HAP-1 (cell line): ENCODE measurements at places on chromosomes 7 and 10.

DNA sequence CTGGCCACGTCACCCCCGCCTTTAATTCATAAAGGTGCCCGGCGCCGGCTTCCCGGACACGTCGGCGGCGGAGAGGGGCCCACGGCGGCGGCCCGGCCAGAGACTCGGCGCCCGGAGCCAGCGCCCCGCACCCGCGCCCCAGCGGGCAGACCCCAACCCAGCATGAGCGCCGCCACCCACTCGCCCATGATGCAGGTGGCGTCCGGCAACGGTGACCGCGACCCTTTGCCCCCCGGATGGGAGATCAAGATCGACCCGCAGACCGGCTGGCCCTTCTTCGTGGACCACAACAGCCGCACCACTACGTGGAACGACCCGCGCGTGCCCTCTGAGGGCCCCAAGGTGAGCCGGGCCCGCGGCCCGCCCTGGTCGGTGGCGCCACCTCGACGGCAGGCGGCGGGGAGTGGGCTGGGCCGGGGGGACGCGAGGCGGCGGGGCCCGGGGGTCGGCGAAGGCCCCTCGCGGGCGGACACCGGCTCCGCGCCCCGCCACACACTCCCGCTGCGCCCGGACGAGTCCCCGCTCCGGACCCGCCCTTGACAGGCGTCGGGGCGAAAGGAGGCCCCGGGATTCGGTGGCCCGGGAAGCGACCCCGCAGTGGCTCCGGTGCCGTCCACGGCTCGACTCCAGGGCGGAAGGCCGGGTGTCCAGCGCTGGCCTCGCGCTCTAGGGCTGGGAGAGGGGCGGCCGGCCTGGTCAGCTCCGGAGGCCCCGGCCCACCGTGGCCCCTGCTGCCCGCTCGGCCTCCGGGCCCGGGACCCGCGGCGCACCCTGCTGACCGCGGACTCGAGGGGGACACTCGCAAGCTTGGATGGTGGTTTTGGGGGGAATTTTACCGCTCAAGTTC lies 557 bp downstream of the BAG3 start:
- DNase-seq: peak; percentile 18

- no peak for DNase-seq
Observed at GRCh38 chr7:80596933-80597517, 41.4 kb upstream of the CD36 start.

- no peak for DNase-seq
Observed at GRCh38 chr10:21522631-21523406, 2.7 kb downstream of the SKIDA1 start.

DNA sequence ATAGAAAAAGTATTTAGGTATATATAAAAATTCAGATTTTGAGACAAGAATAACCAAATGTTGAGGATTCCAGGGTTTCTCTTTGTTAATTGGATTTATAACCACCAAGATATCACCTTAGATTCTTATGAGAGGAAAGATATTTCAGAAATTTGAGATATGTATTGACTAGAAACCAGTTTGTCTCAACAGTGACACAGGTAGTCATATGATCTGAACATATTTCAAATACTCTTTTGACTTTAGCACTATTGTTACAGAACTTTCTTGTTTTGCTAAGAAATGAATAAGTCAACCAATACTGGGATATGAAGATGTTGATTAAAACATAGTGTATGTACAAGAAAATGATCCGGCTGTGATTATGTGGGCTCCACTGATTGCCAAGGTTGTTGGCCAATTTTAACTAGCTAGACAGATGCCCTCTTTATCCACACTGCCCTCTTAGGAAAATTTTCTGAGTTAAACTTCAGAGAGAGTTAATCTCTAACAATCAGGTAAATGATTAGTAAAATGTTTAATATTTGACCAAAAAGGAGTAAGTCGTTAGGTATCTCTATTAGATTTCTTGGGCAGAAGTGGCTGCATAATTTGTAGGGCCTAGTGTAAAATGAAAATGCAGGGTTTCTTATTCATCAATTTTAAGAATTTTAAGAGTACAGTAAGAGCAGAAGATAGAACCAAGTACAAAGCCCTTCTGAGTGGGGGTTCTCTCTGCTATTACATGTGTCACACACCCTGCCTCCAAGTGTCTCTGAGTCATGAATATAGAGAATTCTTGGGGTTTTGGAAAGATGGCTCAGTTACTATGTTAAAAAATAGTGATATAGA lies 376.0 kb downstream of the TFEC start:
- no peak for DNase-seq

- DNase-seq: no peak
Observed at GRCh38 chr10:9012312-9012711, 957.8 kb downstream of the GATA3 start.

DNA sequence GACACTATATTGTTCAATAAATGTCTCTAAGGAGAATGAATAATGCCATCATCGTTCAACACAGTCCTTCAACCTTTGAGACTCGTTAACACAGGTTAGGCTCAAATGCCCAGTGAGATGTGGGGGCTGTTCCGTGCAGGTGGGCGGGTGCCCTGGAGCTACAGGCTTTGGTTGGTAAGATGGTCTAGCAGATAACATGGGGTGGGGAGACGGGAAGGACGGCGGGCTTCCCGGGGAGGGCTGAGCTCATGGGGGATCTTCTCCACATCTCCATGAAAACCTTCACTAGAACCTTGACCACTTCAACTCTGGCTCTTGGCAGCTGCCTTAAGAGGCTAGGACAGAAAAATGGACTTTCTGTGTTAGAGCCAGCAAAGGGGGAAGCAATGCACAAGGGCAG lies 134.1 kb upstream of the TCERG1L start:
- DNase-seq: no peak

GRCh38 chr10:106158241-106158640 lies 1006.3 kb downstream of the SORCS1 start:
- DNase-seq: no peak

DNA sequence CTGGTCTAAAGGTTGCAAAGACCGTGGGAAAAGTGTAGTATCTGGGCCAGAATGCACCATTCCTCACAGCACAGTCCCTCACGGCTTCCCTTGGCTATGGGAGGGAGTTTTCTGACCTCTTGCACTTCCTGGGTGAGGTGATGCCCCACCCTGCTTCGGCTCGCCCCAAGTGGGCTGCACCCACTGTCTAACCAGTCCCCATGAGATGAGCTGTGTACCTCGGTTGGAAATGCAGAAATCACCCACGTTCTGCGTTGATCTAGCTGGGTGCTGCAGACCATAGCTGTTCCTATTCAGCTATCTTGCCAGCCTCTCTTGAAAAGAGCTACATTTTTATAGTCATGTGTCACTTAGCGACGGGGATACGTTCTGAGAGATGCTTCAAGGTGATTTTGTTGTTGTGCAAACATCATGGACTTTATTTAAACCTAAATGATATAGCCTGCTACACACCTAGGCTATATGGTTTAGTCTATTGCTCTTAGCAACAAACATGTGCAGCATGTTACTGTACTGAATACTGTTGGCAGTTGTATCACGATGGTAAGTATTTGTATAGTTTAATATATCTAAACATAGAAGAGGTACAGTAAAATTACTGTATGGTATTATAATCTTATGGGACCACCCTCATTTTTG lies 120.0 kb downstream of the PPP1R9A start:
- no peak for DNase-seq

GRCh38 chr10:18409599-18410397 lies 241.6 kb downstream of the NSUN6 start:
- no peak for DNase-seq

DNA sequence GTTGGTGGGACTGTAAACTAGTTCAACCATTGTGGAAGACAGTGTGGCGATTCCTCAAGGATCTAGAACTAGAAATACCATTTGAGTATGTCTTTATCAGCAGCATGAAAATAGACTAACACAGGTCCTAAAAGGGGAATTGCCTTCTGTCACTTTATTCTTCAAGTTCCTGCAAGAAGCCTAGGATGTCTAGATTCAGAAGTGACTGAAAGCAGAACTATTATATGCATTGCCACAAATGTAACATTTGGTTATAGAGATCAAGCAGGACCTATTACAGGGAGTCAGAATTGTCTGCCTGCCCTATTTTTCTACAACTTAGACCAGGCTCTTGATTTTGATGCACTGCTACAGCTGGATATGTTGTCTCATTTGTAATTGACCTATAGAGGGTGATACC lies 364.7 kb downstream of the SORCS1 start:
- no peak for DNase-seq

DNA sequence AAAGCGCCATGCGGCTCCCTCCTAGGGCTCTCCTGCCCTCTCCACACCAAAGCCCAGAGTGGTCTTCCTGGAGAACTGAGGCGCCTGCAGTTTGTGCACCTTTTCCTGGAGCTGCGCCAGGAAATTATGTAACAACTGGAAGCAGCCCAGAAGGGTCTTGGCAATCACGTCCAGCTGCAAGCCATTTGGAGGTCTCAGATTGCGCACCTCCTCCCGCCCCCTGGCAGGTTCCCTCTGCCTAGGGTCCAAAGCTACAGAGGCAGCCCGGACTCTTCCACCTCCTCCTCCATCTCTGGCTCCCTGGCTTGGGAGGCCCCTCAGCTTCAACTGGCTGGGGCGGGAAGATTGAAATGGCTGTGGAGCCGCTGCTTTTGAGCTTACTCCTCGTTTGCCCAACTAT lies 34.0 kb upstream of the SFTPD start:
- no peak for DNase-seq

DNA sequence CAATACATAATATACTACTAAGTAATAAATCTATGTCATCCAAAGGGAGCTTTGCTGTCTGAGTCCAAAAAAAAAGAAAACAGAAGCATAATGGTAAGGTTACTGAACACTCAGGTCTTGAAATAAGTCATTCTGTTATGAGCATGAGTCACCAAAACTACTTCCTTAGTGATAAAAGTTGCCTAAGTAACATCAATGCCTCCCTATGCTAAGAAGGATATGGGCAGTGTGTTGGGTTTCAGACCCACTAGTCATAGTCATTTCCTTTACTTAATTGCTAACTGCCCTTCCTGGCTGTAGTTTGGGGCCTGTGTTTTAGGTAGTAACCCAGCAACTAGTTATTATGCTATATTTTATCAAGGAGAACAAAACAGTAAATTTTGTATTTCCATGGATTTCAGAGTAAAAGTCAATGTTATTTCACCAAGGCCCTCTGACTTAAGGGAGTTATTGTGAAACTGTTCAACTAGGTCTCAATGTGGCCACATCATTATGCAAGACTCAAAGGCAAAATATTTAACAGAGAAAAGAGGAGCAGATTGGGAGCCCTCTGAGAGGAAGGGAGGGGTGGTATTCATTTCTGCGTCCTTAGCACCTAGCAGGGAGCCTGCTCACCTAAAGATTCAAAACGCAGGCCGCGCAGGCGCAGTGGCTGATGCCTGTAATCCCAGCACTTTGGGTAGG lies 11.7 kb upstream of the VIM start:
- no peak for DNase-seq

DNA sequence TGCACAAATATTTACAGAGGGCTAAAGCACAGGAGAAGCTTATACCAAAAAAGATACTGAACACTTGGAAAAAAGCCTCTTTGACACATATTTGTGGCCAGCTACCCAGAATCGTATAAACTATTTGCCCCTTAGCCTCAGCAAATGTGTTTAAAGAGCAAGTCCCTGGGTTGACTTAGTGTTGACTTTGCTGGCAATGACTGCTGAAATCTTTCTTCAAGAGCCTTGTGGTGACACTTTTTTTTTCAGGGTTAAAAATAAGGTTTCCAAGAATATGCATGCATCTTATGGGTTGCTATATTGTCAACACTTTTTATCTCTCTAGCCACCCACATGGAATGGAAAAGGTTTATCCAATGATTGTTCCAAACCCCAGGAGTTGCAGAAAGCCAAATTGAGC lies 14.9 kb upstream of the PLEKHS1 start:
- DNase-seq: no peak
